SJSA1 (cell line): ENCODE measurements at places on chromosomes 13 and 19.

DNA sequence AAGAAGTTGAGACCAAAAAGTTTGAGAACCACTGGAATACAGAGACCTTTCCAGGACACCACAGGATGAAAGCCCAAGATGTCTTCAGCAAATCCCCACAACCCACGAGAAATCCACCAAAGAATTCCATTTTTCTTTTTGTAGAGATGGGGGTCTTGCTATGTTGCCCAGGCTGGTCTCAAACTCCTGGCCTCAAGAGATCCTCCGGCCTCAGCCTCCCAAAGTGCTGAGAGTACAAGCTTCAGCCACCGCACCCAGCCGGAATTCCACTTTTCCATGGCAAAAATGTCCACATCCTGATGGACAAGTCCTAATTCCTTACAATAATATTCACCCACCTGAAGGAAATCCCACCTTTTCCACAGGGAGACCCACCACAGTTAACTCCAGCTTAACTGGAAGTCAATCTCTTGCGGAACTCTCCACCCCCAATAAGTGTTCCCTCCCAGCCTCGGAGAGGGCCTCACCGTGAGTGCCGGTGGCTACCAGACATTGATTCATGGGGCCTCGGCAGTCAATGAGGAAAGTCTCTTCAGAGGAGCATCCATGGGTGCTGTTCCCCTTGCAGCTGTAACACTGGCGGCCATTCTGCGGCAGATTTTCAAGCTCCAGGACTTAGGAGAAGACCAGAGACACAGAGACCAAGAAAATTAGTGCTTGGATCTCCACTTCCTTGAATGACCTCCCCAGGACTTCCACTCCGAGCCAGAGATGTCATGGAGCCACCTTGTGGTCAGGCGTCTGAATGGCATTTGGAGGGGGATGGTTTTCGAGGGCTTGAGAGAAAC, 12.3 kb upstream of the CADM4 start:
- peak; percentile 61 for DNase-seq

DNA sequence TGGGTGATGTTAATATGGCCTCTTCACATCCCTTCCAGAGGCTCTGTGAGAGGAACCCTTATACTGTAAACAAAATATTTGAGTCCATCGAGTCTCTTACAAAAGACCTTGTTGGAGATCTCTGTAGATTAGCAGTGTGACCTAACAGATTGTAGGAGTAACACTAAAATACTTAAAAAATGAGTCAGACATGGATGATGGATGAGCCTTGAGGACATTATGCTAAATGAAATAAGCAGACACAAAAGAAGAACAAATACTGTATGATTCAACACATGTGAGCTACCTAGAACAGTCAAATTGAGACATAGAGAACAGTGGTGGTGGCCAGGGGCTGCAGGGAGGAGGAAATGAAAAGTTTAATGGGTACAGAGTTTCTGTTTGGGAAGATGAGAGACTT, 152.2 kb upstream of the UBL3 start:
- DNase-seq, result peak; percentile 61

DNA sequence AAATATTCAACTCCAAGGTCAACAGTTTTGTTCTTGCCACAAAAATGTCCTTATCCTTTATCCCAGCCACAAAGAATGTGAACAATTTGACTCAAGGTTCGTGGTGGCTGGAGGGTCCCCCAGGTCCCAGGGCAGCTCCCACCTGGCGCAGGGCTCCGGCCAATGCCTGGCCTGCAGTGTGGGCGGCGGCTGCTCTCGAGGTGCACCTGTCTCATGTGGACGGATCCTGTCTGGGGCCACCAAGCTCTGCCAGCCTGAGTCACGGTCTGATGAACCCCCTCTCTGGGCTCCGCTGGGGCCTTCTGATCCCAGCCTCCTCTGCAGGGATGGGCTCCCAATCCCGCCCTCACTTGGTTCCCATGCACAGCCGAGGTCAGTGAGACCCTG, 49.4 kb downstream of the GAS6 start:
- DNase-seq, result peak; percentile 59

DNA sequence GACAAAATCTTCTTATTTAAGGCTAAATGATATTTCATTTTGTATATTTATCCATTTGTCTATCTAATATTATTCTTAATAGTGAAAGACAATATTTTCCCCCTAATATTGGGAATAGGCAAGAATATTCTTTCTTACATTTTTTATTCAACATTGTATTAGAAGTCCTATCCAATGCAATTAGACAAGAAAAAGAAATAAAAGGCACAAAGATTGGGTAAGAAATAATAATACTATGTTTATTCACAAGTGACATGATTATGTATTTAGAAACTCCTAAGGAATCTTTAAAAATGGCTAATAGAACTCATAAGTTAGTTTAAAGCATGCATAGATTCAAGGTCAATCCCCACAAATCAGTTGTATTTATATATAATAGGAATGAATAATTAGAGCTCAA, 11.3 kb upstream of the CRYL1 start:
- no peak for DNase-seq

- DNase-seq, result no peak
Observed at GRCh38 chr19:14354445-14354844, 26.8 kb upstream of the ADGRE5 start.

DNA sequence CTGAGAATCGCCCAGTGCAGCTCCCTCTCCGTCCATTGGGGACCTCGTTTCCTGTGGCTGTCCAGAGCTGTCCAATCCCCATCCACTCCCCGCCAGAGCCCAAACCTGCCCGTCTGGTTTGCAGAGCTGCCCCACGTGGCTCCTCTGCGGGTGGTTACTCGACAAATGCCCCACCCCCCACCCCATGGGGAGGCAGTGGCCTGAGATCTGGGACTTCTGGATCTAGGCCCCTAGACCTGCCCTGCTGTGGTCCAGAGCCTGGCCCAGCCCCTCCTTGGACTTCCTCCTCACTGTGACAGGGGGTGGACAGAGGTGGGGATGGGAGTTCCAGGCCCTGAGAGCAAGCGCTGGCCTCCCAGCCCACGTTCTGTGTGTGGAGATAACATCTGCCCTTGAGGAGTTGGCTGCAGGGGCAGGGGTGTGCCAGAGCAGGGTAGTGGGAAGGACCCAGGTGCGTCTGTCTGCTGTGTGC, 29.1 kb downstream of the PAK4 start:
- no peak for DNase-seq

- DNase-seq, result peak; percentile 95
Observed at GRCh38 chr19:45955905-45956608, 17.6 kb downstream of the NOVA2 start.

DNA sequence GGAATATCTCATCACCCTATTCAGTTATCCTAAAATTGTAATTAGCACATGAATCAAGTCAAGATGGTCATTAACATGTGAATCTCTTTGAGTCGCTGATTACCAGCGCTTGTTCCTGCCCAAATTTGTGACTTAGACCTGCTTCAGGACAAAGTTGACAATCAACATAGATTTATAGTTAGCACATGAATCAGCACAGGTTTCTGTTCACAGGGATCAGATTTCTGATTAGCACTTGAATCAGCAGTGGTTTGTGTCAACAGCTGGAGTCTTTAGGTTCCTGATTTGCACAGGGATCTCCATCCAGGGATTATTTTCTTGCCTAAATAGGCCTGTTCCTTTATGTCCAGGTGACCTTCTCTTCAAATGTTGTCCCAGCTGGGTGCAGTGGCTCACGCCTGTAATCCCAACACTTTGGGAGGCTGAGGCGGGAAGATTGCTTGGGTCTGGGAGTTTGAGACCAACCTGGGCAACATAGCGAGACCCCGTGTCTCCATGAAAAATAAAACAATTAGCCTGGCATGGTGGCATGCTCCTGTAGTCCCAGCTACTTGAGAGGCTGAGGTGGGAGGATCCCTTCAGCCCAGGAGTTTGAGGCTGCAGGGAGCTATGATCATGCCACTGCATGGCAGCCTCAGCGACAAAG, 3.8 kb upstream of the LRFN3 start:
- DNase-seq, result no peak

DNA sequence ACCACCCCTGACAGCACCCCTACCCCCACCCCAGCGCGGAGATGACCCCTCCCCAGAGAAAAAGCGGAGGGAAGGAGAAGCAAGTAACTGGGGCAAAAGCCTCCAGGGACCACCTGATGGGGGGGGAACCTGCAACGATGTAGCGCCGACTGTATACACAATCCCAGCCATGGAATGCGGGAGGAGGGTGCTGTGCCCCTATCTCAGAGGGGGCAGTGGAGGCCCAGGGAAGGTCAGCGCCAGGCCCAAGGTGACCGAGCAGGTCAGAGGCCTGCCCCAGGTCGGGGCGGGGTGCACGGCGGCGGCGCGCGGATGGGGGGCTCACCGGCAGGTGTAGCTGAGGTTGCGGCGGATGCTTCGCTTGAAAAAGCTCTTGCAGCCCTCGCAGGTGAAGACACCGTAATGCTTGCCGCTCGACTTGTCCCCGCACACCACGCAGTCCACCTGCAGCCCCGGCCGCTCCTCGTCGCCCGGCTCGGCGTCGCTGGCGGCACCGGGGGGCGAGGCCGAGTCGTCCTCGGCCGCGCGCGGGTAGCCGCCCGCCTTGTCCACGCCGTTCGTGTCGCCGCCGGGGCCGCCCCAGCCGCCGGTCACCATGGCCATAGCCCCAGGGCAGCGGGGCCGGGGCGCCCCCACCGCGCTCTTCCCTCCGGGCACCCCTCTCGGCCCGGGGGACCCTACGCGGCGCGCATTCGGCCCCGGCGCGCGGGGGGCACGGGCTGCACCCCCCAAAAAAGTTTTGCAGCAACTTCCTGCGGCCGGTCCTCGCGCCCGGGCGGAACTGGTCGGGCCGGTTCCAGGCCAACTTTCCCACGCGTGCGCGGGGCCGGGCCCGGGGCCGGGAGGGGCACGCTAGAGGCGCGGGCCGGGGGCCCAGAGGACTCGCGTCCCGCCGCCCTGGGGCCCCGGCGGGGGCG, 843 bp downstream of the NR2F6 start:
- no peak for DNase-seq

GRCh38 chr13:49248622-49249002, 887 bp downstream of the CDADC1 start:
- no peak for DNase-seq

DNA sequence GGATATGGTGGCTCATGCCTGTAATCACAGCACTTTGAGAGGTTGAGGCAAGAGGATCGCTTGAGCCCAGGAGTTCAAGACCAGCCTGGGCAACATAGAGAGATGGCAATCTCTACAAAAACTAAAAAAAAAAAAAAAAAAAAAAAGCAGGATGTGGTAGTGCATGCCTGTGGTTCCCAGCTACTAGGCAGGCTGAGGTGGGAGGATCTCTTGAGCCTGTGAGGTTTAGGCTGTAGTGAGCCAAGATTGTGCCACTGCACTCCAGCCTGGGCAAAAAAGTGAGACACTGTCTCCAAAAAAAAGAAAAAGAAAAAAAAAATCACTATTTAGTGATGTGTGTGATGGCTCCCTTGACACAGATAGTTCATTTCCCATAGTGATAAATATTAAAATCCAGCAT, 365.0 kb upstream of the NBEA start:
- DNase-seq, result no peak

DNA sequence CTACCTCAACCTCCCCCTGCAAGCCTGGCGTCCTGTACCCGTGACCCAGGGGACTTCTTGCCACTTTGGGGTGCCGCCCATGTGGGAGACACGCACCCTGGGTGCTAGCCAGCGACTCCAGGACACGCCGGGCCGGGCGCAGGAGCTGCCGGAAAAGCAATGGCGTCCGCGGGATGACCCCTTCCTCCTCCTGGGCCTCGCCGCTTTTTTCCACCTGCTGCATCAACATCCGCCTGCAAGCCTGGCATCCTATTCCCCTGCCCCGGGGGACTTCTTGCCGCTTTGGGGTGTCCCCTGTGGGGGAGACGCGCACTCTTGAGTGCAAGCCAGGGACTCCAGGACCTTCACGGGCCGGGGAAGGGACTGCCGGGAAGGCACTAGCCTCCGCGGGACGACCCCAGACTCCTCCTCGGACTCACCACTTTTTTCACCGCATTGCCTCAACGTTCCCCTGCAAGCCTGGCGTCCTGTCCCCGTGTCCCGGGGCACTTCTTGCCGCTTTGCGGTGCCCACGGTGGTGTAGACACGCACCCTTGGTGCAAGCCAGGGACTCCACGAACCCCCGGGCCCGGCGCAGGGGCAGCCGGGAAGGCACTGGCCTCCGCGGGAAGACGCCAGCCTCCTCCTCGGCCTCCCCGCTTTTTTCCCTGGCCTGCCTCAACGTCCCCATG, 237.8 kb downstream of the TUBA3C start:
- DNase-seq, result no peak

- no peak for DNase-seq
Observed at GRCh38 chr13:112150352-112150751, 83.4 kb downstream of the SOX1 start.

DNA sequence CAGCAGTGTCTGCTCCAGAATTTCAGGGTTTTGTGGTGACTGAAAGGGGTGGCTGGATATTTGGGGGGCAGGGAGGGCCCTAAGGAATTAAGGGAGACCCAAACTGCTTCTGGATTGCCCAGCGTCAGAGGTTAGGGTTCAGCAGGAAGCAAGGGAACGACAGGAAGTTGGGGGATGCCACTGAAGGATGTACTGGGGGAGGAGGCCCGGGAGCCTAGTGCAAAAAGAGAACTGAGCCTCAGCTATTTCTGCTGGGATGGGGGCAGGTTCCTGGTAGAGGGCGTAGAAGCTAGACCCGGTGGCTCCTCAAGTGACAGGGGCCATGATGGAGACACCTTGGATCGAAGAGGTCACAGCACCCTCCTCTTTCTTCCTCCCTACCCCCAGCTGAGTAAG, 1.1 kb downstream of the CYP2S1 start:
- DNase-seq, result no peak

DNA sequence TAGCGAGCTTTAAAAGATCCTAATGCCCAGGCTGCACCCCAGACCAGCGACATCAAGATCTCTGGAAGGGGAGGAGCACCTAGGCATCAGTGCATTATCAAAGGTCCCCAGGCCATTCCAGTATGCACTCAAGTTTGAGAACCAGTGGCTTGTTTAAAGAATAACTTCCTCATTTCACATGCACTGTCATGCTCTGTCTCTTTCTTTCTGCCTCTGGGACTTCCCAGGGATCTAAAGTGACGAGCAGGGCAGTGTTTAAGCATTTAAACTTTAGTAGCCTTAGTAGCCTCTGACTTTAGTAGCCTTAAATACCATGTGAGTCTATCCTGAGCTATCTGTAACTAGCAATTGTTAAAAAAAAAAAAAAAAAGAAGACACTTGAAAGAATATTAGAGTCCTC, 8.9 kb upstream of the FARP1 start:
- no peak for DNase-seq

DNA sequence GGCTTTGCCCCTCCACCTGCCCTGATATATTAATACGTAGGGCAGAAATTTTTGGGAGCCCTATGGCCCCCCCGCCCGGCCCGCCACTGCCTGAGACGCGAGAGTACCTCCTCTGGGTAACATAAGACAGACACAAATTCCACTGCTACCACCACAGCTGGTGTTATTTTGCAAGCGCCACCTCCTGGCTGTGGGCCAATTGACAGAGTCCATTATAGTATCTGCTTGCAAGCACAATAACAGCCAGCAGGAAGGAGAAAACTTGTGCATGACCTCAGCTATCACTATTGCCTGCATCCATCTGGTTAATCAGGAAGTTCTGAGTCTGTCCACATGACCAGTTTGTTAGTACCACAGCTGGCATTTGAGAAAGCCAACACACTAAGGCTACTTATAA, 25.3 kb upstream of the OR10H2 start:
- DNase-seq, result no peak

GRCh38 chr13:23434491-23434890, 989 bp upstream of the SACS start:
- DNase-seq, result no peak

GRCh38 chr19:57560049-57560491, 407 bp upstream of the ZNF550 start:
- DNase-seq, result peak; percentile 72
